Stimulated activated CD4-positive, alpha-beta T cell treated with anti-CD3 and anti-CD28 coated beads, Interleukin-2, amount 100 ng/mL, for 24 hours (primary cell): ENCODE measurements at places on chromosomes 13 and 19.

GRCh38 chr13:25701304-25701703 is 329.5 kb downstream of the ATP8A2 start:
- no peak for DNase-seq

DNA sequence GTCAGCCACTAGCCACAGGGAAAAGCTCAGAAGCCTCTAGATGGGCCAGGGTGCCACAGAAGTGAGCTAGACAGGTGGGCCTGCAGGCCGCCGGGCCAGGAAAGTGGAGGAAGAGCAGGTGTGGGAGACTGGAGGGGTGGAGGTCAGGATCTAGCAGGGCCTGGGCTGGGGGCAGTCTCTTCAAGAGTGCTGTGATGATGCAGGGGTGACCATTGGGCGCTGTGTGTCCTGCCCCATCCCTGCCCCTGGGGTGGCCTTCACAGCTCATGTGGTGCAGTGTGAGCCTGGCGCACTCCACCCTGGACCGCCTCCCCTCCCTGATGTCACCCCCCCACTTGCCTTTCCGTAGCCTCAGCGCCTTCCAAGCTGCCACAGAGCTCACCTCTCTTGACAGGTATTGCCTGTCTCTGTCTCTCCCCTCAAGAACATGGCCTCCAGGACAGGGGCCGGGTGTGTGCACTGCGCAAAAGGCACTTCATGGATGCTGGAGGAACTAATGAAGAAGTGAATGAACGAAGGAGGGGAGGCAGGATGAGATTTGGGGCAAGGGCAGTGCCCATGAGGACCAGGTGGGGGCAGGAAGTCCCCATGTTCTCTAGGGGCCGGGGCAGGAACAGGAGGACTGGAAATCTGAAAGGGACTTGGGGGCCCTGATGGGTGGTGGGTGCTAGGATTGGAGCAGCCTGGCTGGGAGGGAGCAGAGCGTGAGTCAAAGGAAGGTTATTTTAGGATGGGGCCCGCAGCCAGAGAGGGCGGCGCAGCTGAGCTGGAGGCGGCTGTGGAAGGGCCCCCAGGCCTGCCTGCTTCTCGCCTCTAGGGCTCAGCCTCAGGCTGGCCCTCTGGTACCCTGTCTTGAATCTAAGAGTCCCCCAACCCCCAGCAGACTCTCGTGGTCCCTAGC is 6.6 kb downstream of the SSBP4 start:
- no peak for DNase-seq

- DNase-seq: peak; percentile 37
Measured at GRCh38 chr13:94239135-94239534, 240.3 kb downstream of the DCT start.

GRCh38 chr19:1533510-1534150 is 9.8 kb downstream of the PLK5 start:
- DNase-seq: no peak

DNA sequence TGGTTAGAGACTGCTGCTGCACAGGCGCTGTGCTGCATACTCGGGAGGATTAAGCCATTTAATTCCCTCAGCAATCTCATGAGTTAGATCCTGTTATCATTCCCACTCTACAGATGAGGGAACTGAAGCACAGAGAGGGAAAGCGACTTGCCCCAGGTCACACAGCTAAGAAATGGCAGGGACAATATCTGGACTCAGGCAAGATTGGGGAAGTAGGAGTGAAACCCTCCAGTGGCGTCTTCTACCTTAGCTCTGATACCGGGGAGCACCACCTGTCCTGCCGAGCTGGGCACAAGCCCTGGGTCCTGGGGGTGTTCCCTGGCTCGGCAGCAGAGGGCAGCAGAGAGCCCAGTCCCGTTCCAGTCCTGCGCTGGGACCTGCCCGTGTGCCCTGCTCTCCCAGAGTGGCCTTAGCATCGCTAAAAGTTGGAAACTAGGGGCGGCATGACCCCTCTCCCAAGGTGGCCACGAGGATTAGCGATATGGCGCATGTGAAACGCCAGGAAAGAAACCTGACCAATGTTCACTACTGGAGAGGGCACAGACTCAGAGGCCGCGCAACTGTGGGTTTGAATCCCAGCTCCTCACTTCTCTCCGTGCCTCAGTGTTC is 20.5 kb downstream of the CYTH2 start:
- DNase-seq: peak; percentile 91

GRCh38 chr13:41917641-41918040 is 43.3 kb downstream of the VWA8 start:
- no peak for DNase-seq

DNA sequence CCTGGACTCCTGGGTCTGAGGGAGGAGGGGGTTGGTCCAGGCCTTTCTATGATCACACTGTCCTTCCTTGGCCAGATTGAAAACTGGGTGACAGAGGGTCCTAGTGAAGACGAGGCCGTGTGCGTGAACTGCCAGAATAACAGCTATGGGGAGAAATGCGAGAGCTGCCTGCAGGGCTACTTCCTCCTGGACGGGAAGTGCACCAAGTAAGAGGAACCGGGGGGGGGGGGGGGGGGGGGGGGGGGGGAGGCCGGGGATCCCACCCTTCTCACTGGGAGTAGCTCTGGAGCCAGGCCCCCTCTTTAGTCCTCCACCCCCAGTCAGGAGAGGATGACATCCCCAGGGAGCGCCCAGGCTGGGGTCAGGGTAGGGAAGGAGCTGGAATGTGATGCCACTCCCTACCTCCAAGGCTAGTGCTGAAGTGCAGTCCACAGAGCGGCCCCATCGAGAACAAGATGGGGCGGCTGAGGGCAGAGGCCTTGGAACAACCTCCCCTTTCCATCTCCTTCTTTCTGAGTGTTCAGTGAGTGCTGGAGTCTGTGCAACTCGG is 19.4 kb downstream of the CNFN start:
- DNase-seq: no peak

DNA sequence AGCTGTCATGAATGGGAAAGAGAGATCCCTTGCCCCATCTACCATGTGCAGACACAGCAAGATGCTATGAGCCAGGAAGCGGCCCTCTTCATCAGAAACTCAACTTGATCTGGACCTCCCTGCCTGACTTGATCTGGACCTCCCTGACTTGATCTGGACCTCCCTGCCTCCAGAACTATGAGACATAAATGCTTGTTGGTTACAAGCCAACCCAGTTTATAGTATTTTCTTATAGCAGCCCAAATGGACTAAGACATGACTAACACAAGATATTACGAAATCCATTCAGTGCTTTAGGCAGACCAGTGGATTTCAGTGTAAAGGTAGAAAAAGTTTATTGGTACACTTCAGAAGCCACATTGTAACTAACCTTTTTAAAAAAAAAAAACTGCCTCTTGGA is 15.6 kb downstream of the PCID2 start:
- no peak for DNase-seq

DNA sequence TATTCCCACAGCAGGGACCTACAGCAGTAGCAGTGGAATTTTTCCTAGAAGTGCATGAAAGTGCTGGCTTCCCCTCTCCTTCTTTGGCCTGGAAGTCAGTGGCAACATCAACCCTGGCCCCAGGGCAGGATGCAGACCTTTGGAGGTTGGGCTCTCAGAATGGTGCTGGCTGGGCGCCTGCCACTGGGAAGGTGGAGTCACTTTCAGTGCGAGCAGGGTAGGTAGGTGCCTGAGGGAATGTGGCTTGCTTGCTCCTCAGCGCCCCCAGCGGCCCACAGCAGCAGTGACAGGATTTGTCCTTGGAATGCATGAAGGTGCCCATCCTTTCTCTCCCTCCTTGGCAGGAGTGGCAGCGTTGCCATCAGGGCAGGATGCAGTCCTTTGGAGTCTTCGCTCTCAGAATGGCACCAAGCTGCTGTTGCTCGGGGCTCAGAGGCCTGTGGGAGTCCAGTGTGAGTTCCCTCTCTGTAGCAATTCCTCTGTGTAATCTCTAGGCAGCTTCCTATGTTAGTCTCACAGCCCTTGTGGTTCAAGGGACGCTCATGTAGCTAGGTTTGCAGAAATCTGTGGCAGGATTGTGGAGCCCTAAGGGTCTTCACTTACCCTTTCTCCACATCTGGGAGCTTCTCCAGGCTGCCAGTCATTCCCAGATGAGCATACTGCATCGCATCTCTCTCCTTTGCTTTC is 354.4 kb upstream of the DACH1 start:
- DNase-seq: no peak

DNA sequence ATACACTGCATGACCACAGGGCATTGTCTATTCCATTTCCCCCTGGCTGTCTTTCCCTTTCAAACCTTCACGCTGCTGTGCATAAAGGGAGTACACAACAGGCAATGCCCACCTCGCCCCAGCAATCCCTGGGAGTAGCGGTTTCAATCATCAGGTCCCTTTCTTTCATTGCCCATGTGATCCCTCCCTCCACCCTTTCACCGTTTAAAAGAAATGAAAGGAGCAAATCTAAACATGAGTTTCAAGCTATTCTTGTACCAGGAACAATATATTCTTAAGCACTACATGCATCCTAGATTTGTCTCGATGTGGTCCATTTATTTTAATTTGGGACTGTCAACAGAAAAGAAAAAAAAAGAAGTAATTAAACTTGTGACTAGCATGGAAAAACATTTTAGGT is 123.4 kb upstream of the ARGLU1 start:
- DNase-seq: no peak

- DNase-seq: no peak
Measured at GRCh38 chr19:5032101-5032967, 63.4 kb downstream of the KDM4B start.

- no peak for DNase-seq
Measured at GRCh38 chr13:109817591-109818535, 31.5 kb upstream of the IRS2 start.

- no peak for DNase-seq
Measured at GRCh38 chr19:37963190-37963936, 56.4 kb downstream of the SIPA1L3 start.

DNA sequence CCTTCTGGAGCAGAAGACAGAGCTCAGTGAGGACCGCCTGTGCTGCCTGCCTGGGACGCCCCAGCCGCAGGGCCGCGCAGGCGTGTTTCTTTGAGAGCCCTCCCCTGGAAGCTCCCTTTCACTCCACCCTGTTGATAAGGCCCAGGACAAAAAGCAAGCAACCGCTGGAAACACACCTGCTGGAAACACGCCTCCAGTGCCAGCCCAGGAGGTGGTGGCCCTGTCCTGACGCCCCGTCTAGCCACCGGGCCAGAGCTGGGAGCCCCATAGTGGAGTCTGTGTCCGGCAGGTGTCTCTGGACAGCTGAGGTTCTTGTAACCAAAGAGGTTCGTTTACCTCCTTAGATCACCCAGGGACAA is 173.8 kb downstream of the KATNAL1 start:
- DNase-seq: no peak

- peak; percentile 11 for DNase-seq
Measured at GRCh38 chr19:15640294-15640903, at the start of gene CYP4F3. Gene CYP4F3 (plus strand): TSS chr19:15640897. CDS start chr19:15641416, 519 bp downstream.

- no peak for DNase-seq
Measured at GRCh38 chr13:42246541-42246940, 25.4 kb upstream of the AKAP11 start.

- no peak for DNase-seq
Measured at GRCh38 chr13:64755961-64756360, 2474.2 kb downstream of the PCDH9 start.

GRCh38 chr19:33809960-33810359 is 13.3 kb downstream of the KCTD15 start:
- DNase-seq: no peak

GRCh38 chr13:110779022-110779421 is 65.5 kb downstream of the ING1 start:
- DNase-seq: no peak

DNA sequence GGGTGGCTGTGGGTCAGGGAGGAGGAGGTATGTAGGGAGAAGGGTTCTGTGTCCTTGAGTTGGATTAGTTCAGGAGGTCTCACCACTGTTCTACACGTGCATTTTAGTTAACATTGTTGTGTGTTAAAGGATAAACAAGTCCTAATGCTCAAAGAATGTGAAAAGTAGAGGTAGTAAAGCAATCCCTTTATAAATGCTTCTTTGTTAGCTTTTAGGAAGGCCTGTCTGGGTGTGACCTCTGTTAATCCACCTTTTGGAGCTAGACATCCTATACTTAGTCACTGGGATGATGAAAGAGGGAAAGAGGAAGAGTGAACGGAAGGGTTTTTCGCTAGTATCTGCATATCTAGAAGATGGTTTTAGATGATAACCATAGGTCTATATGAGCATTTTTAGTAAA is 42.2 kb upstream of the FLT1 start:
- no peak for DNase-seq

DNA sequence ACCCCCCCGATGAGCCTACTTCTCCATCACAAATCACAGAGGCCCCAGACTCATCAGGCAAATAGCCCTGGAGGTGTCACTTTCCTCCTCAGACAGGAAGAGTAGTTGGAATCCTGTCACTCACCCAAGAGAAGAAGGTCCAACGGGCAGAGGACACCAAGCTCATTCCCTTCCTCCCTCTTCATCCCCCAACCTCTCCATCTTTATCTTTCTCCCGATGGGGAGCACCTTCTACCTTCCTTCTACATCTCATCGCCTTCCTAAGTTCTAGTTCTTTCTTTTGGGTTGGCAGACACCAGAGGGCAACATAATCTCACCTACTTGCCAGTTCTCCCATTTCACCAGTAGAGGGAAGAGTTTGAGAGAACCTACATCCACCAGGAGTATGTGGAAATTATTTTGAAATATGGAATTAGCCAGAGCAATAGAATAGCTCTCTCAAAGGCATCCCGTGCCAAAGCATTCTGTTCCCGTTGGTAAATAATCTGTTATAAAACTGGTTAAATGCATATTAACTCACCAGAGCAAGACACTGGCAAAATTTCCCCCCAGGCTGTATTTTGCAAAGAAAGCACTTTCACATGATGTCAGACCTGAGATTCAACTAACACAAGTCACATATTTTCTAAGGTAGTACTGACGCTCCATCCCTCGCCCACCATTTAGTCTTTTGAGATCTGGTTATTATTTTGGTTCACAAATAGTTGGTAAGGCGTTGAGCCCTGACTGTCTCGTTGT is 55.0 kb downstream of the ZIC5 start:
- DNase-seq: no peak

GRCh38 chr19:51107406-51108065 is 673 bp downstream of the CTU1 start:
- no peak for DNase-seq

DNA sequence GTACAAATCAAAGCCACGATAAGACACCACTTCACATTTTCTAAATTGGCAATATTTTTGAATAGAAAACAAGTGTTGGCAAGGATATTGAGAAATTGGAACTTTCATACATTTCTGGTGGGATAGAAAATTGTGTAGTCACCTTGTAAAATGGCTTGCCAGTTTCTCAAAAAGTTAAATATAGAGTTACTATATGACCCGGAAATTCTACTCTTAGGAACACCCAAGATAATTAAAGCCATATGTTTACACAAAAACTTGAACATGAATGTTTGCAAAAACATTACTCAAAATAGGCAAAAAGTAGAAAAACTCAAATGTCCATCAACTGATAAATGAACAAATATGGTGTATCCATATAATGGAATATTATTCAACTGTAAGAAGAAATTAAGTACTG is 552.5 kb downstream of the TBC1D4 start:
- DNase-seq: no peak

GRCh38 chr13:109667056-109667455 is 119.3 kb downstream of the IRS2 start:
- DNase-seq: no peak

DNA sequence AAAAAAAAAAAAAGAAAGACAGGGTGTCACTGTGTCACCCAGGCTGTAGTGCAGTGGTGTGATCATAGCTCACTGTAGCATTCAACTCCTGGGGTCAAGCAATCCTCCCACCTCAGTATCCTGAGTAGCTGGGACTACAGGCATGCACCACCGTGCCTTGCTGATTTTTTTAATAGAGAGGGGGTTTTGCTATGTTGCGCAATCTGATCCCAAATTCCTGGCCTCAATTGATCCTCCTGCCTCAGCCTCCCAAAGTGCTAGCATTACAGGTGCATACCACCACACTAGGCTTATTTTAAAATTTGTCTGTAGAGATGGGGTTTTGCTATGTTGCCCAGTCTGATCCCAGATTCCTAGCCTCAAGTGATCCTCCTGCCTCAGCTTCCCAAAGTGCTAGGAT is 159.3 kb downstream of the PTPRS start:
- DNase-seq: no peak
